ENCODE measurements at places on chromosomes 16 and 17. TPM values are rescaled to one million over a fixed set of nuclear protein-coding genes. Genes with fewer than 3 reads are reported as not detected.

DNA sequence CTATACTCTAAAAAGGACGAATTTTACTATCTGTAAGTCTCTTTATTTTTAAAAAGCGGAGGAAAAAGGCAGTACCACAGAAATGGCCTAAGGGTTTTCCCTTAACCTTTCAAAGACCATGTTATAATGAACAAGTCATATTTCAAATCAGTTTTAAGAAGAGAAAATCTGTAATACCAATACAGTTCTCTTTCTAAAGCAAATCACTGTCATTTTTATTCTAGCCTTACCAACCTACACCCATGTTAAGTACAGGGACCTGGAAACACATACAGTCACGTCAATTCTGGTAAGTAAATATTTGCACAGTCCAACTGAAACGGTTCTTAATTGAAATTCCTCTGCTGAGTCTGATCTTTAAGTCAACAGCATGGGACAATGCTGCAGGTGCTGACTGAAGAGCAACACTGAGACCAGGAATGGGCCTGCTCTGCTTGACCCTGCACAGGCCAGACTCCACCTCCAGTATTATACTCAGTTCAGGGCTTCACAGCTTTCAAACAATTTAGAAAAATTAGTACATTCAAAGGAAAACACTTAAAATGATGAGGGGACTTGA is 20.2 kb downstream of the MBTPS1 start:
- DNase-seq: no peak

Gene ST6GALNAC2
- total RNA-seq: 0.32 TPM

DNA sequence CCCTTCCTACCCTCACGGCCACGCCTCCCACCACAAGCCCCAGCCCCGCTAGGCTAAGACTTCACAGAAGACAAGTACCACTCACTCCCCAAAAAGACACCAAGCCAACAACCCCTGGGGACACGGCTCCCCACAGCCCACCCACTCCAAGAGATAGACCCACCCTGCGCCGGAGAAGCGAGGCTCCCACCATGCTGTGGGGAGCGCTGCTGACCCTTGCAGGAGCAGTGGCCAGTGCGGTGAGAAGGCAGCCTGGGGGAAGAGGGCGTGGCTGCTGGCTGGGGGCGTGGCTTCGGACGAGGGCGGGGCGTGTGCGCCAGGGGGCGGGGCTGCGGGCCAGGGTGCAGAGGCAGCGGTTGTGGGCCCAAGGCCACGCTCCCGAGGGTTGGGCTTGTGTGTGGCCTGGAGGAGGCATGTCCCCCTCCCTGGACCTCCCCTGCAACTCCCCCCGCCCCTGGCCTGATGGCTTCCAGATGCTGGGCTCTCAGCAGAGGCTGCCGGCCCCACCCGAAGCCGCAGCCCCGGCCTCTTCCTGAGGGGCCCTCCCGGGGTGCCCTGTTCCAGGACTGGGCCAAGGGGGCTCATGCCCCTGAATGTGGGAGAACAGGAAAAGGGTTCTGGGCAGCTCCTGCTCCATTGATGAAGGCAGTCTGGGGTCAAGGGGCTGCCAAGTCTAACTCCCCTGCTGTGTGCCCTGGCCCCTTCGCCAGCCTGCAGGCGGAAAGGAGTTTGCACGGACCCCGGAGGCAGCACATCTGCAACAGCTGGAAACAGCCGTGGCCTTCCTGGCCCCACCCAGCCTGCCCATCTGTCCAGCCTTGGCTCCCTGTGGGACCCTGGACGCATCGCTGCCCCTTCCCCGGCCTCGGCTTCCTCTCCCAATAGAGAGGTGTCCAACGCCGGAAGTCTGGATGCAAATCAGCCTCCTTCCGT is 9.1 kb downstream of the TFAP4 start:
- DNase-seq: peak; percentile 61

Gene OR4D1
- not detected for total RNA-seq

DNA sequence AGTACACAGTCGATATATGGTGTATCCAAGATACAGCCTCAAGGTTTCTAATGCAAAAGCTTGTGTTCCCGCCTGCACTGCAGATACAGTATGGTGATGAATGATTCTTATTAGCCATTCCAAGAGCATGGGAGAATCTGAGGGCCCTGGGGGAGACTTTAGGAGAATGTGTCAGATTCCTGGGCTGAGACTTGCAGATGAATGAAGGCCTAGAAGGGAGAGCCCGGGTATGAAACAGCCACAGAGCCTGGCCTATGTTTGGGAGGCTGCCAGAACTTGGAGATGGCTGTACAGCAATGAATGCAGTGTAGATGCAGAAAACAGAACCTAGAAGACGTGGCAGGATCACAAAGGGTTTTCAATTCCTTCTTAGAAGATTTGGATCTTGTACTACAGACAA is 510.7 kb downstream of the HAPSTR1 start:
- DNase-seq: no peak
